Glomerular endothelial cell (primary cell): ENCODE measurements at places on chromosomes 12 and 14. TPM values are rescaled to one million over a fixed set of nuclear protein-coding genes. Genes with fewer than 3 reads are reported as not detected.

DNA sequence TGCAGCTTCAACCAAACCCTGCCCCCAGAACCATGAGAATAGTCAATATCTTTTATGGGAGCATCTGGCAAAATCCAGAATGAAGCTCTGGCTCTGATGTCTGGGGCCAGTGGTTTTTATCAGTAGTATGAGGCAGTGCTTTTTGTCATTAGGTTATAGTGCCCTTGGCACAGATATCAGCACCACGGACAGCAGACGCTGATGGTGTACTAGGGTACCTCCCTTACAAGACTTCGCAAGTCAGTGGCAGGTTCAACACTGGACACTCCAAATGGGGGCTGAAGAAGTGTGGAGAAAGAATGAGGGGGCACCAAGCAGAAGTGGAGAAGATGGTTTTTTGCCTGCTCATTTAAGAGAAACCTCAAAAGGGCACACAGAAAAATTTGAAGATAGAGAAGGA, 68.2 kb upstream of the E2F7 start:
- DNase-seq = peak; percentile 23

- DNase-seq = no peak
These were observed 7.6 kb upstream of the HOXC4 start for GRCh38 chr12:54045868-54046521.

GRCh38 chr14:33631441-33631840, 319.4 kb downstream of the EGLN3 start:
- DNase-seq = no peak

DNA sequence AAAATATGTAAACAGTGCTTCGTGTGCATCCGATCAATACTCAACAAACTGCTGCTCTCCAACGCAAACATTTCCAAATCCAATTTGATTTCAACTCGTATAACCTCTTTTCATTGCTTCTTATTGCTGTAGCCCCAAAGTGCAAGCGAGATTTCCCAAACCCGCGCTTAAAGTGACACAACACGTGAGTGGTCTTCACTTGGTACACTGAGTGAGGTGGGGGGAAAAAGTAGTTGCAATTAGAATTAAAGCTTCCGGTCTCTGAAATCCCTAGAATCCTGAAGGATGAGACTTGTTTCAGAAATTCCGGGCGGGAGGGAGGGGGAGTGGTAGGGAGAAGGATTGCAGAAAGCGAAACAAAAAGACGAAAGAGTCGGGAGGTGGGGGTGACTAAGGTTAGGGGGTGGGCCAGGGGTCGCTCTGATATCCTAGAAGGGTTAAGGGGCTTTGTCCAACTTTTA, 387.5 kb downstream of the BCAT1 start:
- no peak for DNase-seq

- DNase-seq = no peak
These were observed 200.2 kb downstream of the ADGRD1 start for GRCh38 chr12:131153956-131154355.

DNA sequence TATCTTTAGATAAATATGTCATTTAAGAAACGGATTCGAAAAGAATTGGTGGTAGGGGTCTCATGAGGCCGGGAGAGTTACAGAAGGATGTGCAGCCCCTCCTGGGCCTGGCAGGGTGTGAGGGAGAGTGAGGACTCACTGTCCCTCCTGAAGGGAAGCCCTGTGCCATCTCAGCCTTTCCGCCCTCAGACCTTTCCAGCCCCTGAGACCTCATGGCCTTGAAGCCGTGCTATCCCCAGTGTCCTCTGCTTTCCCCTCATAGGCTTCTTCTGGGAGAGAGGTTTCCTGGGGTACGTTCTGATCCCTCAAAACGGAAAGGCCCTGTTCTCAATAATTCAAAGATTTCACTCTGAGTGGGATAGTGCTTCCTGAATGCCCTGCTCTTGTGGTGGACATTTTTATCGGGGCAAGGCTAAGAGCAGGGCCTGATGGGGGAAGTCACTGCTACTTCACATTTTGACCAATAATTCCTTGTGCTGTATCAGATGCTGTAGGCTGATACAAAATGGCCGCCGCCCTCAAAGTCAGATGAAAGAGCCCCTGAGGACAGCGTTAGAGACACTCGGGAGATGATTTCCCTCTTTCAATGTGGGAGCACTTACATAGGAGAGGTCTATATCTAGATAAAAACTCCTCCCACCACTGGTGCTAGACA, 1.3 kb downstream of the CD4 start:
- DNase-seq = no peak

GRCh38 chr12:9699898-9700605, 30.5 kb downstream of the CLEC2D start:
- peak; percentile 60 for DNase-seq

DNA sequence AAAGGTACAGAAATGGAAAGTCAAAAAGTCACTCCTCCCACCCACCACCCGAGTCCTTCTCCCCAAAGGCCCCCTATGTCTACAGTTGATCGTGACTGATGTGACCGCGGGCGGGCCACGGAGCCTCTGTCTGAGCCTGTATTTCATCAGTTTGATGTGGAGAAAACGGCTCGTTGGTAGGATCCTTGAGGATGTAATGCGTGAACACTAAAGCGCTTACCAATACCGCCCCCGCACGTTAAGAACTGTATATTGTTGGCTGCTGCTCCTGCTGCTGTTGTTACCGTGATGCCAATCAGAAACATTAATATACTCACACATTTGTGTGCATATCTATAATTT, 24.6 kb upstream of the UBC start:
- DNase-seq = no peak

DNA sequence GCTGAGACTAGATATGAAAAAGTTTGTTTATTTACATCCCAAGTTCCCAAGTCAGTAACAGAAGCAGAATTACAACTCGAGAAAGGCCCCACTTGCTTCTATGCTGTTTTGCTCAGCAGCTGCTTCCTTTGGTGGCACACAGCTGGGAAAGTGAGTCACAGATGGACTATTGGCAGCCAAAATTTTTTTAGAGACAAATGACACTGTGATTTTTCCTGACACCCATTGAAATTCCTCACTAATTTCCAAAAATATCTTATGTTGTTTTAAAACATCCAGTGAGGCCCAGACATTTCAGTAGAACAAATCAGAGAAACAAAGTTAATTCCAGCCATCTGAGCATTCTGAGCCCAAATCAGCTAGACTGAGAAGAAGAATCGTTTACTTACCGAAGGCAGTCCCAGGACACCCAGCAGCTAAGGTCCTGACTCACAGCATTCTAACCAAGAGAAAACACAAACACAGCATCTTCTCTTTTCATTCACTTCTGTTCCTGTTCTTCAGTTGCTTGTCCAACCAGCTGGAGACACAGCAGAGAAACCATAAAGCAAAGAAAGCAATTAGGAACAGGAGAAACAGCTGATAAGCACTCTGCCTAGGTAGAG, 188.3 kb downstream of the DAD1 start:
- no peak for DNase-seq

GRCh38 chr12:90280033-90280432, 571.4 kb upstream of the ATP2B1 start:
- DNase-seq = no peak

The SCN8A gene
- total RNA-seq = 2.0 and 7.1 TPM in 2 replicates

The AHSA1 gene
- total RNA-seq = 113 and 121 TPM in 2 replicates

The SLC11A2 gene
- total RNA-seq = 21.2 and 26.6 TPM in 2 replicates

The COA8 gene
- total RNA-seq = 38.4 and 38.9 TPM in 2 replicates

The GDF3 gene
- total RNA-seq = 0.53 and 0.78 TPM in 2 replicates

The NXPH4 gene
- total RNA-seq = 0.05 and 2.5 TPM in 2 replicates
